Mammary microvascular endothelial cell (primary cell): ENCODE measurements at places on chromosomes 6 and 20. TPM values are rescaled to one million over a fixed set of nuclear protein-coding genes. Genes with fewer than 3 reads are reported as not detected.

FLRT3 gene
- 0.27 and 0.30 TPM in 2 replicates for total RNA-seq

MEP1A gene
- total RNA-seq = not detected in 2 replicates

RBM12 gene
- total RNA-seq = 37.3 and 46.0 TPM in 2 replicates

SIRPD gene
- not detected in 2 replicates for total RNA-seq

CNBD2 gene
- total RNA-seq = 4.0 and 5.1 TPM in 2 replicates

SEC23B gene
- total RNA-seq = 37.1 and 40.5 TPM in 2 replicates

ULBP3 gene
- 9.7 and 12.5 TPM in 2 replicates for total RNA-seq

RRAGD gene
- 2.9 and 3.1 TPM in 2 replicates for total RNA-seq

CLPSL1 gene
- total RNA-seq = not detected in 2 replicates

GGTLC1 gene
- not detected in 2 replicates for total RNA-seq

COL19A1 gene
- total RNA-seq = not detected in 2 replicates
